ENCODE measurements at places on chromosomes 2 and 18.

GRCh38 chr2:238098901-238099713 is 1.0 kb upstream of the ESPNL start:
- DNase-seq: no peak

DNA sequence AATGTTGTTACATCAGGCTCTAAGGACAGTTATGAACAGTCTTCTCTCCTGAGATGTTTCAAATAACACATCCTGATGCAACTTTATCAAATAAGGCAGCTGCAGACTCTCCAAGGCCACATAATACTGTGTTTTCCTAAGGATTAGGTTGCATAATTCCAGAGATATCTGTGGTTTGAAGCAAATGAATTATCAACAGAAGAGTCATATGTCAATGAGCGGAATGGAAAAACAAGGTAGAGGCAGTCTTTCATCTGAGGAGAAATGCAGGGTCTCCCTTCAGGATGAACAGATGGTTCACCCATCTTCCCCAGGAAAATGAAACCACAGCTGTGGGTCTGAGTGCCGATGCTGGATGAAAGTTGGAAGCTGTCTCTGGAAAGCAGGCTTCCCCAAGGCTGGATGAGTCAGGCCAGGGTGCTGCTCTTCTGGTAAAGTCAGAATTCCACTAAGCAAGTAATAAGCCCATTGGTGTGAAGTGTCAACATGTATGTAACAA is 22.2 kb downstream of the LYG1 start:
- peak; percentile 84 for DNase-seq

- peak; percentile 17 for DNase-seq
Observed at GRCh38 chr2:178514664-178515063, 34.4 kb downstream of the PLEKHA3 start.

DNA sequence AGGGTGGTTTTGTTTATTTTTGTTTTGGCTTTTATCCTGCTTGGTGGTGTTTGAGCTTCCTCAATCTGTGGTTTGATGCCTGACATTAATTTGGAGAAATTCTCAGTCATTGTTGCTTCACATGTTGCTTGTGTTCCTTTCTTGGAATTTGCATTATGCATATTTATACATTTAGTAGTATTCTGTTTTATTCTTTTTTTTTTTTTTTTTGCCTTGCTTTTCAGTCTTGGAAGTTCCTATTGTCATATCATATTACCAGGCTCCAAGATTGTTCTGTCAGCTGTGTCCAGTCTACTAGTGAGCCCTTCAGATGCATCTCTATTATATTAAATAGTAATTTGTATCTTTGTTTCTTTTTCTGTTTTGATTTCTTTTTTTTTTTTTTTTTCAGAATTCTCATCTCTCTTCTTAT is 77.0 kb downstream of the EPC2 start:
- no peak for DNase-seq

- no peak for DNase-seq
Observed at GRCh38 chr2:216163518-216163917, 54.4 kb downstream of the XRCC5 start.

- no peak for DNase-seq
Observed at GRCh38 chr2:162381851-162382250, 37.9 kb downstream of the GCA start.

- no peak for DNase-seq
Observed at GRCh38 chr2:159926695-159927094, 128.7 kb upstream of the CD302 start.

- DNase-seq: no peak
Observed at GRCh38 chr2:158460632-158461297, 4.0 kb downstream of the PKP4 start.

- no peak for DNase-seq
Observed at GRCh38 chr2:167599219-167599618, 648.2 kb downstream of the STK39 start.

- DNase-seq: no peak
Observed at GRCh38 chr18:68784071-68784470, 13.8 kb upstream of the CCDC102B start.

- DNase-seq: no peak
Observed at GRCh38 chr2:161146209-161146775, 13.9 kb upstream of the TANK start.

Data from HTR-8/SVneo (cell line).